ENCODE measurements at places on chromosomes 1 and 21.
A peak's percentile ranks its signal among the peaks of the same experiment; 100 is the strongest.

DNA sequence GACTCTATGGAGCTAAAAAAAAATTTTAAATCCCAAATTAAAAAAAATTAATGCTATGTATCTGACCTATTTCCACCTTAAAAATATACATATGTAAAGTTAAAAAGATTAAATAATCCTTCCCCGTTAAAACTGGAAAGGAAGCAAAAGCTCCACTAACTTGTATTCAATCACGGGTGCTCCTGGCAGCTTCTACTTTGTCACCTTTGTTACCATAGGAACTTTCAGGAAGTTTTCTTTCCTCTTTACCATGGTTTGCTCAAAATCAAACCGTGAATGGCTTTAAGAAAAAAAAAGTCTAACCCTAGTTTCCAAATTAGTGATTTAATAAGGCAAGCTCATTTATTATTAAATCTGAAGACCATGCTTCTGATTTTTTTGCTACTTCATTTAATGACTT lies 3.5 kb downstream of the GPATCH2 start:
- no peak for DNase-seq
- no peaks in the 10 kb centered on the region for H3K4me1 ChIP-seq
- H3K27ac ChIP-seq: no peak overlapping the region
- H3K4me3 ChIP-seq: no peak overlapping the region
- no peaks in the 10 kb centered on the region for H3K36me3 ChIP-seq

DNA sequence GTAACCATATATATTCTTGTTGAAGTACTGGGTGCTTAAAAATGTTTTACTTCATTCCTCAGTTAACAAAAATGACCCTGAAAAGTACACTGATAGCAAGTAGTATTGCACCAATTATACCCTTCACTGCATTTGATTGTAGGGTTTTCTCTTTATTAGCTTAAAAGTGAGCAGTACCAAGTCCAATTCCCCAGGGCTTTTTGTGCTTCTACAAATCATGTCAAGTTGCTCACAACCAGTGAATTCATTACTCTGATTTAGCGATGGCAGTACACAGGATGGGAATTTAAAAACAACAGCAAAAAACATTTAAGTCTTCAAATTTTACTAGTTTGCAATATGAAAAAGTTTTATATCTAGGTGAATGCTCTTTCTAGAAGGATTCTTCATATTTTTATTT lies 436.4 kb downstream of the PTBP2 start:
- no peak for DNase-seq
- H3K4me1 ChIP-seq: no peaks in the 10 kb centered on the region
- H3K36me3 ChIP-seq: no peaks in the 10 kb centered on the region
- H3K4me3 ChIP-seq: no peak overlapping the region
- no peaks in the 10 kb centered on the region for H3K27me3 ChIP-seq

DNA sequence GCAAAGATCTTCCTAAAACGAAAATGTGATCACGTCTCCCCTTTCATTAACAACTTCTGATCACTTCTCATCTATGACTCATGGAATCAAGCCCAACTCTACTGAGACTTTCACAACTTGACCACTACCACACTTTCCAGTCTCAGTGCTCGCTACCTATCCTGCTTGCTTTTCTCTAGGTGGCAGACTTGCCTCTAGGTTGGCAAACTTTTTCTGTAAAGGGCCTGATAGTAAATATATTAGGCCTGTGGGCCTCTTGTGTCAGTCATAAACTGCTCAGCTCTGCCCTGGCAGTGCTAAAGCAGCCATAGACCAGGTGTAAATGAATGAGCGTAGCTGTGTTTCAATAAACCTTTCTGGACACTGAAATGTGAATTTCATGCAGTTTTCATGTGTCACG lies 21.5 kb upstream of the HMGB4 start:
- H3K27me3 ChIP-seq: no peaks in the 10 kb centered on the region
- H3K27ac ChIP-seq: no peak overlapping the region
- DNase-seq: no peak
- H3K4me3 ChIP-seq: no peak overlapping the region
- H3K36me3 ChIP-seq: no peaks in the 10 kb centered on the region

DNA sequence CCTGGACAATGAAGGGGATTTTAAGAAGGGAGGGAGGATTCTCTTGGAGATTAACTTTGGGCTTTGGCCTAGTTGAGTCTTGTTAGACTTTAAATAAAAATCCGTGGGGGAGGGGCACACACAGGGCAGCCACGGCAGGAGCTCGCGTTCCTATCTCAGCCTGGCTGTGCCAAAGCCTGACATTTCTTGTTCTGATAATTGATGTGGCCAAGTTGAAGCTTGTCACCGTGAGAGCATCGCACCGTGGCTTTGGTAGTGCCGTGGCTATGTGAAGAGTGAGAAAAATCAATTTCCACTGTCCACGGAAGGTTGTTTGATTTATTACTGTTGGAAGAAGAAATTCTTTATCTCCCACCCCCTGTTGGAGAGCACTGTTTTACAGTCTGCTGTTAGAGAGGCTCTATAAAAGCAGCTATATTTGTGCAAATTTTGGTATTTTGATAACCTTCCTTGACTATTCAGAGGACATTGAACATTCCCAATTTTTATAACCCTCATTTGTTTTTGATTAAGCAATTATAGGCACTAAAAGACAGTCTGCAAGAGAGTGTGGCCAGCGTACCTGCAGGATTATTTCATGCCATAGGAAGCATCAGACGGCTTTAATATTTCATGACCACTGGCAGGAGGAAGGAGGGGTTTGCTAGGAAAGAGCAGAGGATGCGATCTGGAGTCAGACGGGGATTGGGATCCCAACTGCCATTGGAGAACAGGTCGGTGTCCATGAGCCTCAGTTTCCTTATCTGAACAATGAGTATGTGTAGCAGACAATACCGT lies 160.7 kb downstream of the KAZN start:
- no peaks in the 10 kb centered on the region for H3K27me3 ChIP-seq
- no peaks in the 10 kb centered on the region for H3K4me1 ChIP-seq
- H3K36me3 ChIP-seq: no peaks in the 10 kb centered on the region
- no peak overlapping the region for H3K27ac ChIP-seq
- no peak overlapping the region for H3K4me3 ChIP-seq
- no peak for DNase-seq

DNA sequence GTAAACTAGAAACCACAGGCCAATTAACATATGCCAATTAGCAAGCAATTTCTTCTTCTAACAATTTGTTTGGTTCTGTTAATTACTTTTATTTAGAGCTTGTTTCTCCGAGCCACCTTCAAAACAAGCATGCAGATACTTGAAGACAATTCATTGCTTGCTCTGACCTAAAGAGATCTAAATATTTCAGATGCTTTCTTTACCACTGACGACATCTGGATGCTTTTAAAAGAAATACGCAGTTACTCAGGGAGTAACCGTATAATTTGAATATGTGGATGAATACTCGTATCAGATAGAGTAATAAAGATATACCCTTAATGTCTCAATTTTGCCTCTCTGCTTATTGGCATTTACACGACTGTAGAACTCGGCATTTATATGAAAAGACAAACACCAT lies 390.0 kb downstream of the DISC1 start:
- no peak overlapping the region for H3K4me3 ChIP-seq
- DNase-seq: no peak
- no peaks in the 10 kb centered on the region for H3K27me3 ChIP-seq
- H3K36me3 ChIP-seq: no peaks in the 10 kb centered on the region
- H3K4me1 ChIP-seq: peaks cover 8% of the 10 kb centered on the region

DNA sequence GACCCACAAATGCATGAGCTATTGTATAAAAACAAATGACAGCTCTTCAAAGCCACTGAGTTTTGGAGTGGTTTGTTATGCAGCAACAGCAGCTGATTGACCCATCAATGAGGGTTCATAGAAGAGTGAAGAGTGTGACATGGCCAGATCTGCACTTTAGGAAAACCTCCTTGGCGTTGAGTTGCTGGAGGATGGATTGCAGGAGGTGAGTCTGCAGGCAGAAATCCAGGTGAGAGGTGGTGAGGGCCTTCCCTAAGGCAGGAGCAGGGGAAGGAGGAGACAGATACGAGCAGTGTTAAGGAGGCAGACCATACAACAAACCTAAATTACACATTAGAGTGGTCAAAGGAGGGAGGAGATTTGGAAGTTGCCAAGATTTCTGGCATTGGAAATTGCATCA lies 169.3 kb upstream of the CSF3R start:
- H3K4me3 ChIP-seq: no peak overlapping the region
- no peak for DNase-seq

- no peaks in the 10 kb centered on the region for H3K27me3 ChIP-seq
- DNase-seq: no peak
- H3K4me3 ChIP-seq: no peak overlapping the region
- H3K27ac ChIP-seq: no peak overlapping the region
- H3K36me3 ChIP-seq: no peaks in the 10 kb centered on the region
Observed at GRCh38 chr1:65297706-65298105, 11.6 kb upstream of the DNAJC6 start.

GRCh38 chr1:54698346-54698745 lies 17.3 kb upstream of the TTC4 start:
- H3K36me3 ChIP-seq: no peaks in the 10 kb centered on the region
- no peaks in the 10 kb centered on the region for H3K27me3 ChIP-seq
- H3K4me3 ChIP-seq: no peak overlapping the region
- DNase-seq: no peak
- no peak overlapping the region for H3K27ac ChIP-seq

GRCh38 chr1:215052256-215053015 lies 30.1 kb upstream of the KCNK2 start:
- no peak for DNase-seq
- H3K4me3 ChIP-seq: no peak overlapping the region
- H3K27me3 ChIP-seq: no peaks in the 10 kb centered on the region
- H3K27ac ChIP-seq: no peak overlapping the region
- no peaks in the 10 kb centered on the region for H3K36me3 ChIP-seq

DNA sequence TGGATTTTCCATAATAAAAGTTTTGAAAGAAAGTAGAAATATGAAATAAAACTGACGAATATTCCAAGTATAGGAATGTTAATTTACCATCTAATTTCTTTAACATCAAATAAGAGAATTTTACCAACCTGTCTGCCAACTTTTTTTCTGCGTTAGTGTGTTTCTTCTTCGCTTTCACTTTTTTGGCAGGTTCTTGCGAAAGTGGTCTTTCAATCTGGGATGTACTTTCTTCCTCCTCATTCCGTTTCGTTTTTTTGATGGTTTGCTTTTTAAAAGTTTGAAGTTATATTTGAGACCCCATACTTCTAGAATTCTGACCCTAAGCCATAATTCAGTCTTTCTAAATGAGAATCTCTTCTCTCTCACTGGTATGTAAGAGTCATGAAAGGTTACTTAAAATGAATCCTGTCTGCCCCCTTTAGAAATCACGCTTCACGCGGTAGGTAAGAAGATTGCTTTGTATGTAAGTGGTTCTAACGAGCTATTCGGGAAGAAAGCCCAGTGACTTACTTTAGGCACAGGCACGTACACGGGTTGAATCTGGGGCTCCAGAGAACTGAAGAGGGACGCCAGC lies 580 bp downstream of the RBM34 start:
- H3K27me3 ChIP-seq: no peaks in the 10 kb centered on the region
- H3K4me1 ChIP-seq: peaks cover 5% of the 10 kb centered on the region
- H3K27ac ChIP-seq: peak overlapping the region; percentile 59
- H3K36me3 ChIP-seq: no peaks in the 10 kb centered on the region

- no peak overlapping the region for H3K27ac ChIP-seq
- no peaks in the 10 kb centered on the region for H3K36me3 ChIP-seq
- no peaks in the 10 kb centered on the region for H3K4me1 ChIP-seq
- no peaks in the 10 kb centered on the region for H3K27me3 ChIP-seq
Observed at GRCh38 chr1:160622501-160623226, 24.2 kb downstream of the SLAMF1 start.

DNA sequence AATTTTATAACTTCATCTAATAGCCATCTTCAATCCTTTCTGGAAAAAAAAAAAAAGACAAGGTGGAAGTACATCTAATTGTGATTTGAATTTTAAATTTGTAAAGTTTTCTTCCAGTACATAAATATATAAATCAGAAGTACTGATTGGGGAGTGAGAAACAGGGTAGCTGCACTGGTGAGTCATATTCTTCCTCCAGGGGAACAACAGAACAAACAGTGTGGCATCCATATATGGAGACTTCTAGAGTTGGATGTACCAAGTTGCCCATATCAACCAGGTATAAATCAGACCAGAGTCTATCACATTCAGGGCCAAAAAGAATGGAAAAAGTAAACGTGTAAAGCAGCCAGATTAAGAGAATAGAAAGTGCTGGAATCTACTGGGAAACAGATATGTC lies 66.0 kb upstream of the NRIP1 start:
- H3K4me1 ChIP-seq: no peaks in the 10 kb centered on the region
- H3K4me3 ChIP-seq: no peak overlapping the region
- no peaks in the 10 kb centered on the region for H3K36me3 ChIP-seq
- H3K27me3 ChIP-seq: no peaks in the 10 kb centered on the region

- no peak overlapping the region for H3K4me3 ChIP-seq
- no peaks in the 10 kb centered on the region for H3K27me3 ChIP-seq
- H3K27ac ChIP-seq: no peak overlapping the region
- no peaks in the 10 kb centered on the region for H3K36me3 ChIP-seq
- H3K4me1 ChIP-seq: peaks cover 1% of the 10 kb centered on the region
Observed at GRCh38 chr1:46072975-46073374, 59.5 kb downstream of the PIK3R3 start.

- H3K4me1 ChIP-seq: no peaks in the 10 kb centered on the region
- H3K4me3 ChIP-seq: no peak overlapping the region
- no peaks in the 10 kb centered on the region for H3K36me3 ChIP-seq
- no peaks in the 10 kb centered on the region for H3K27me3 ChIP-seq
- DNase-seq: no peak
Observed at GRCh38 chr1:102732927-102733326, 375.4 kb downstream of the COL11A1 start.

GRCh38 chr1:208668991-208669390 lies 424.8 kb upstream of the PLXNA2 start:
- no peaks in the 10 kb centered on the region for H3K4me1 ChIP-seq
- H3K4me3 ChIP-seq: no peak overlapping the region
- DNase-seq: no peak
- no peaks in the 10 kb centered on the region for H3K27me3 ChIP-seq

DNA sequence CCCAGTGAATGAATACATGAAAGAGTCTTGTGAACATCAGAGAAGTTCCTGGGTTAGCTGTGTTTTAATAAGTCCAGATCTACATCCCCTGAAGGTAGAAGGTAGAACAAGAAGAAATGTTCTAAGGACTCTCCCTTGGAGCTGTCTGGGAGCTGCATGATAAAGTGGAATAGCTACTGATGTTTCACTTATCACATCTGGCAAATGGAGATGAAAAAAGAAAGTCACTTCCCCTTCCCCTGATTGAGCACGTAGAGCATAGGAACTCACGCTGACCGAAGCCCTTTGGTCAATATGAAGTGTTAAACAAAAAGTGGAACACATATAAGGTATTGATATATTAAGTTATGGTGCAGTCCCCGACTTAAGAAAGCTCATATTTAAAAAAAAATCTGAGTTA lies 53.2 kb upstream of the PARP1 start:
- H3K27me3 ChIP-seq: no peaks in the 10 kb centered on the region
- H3K27ac ChIP-seq: no peak overlapping the region
- DNase-seq: no peak
- H3K36me3 ChIP-seq: no peaks in the 10 kb centered on the region
- no peaks in the 10 kb centered on the region for H3K4me1 ChIP-seq
